ENCODE measurements at places on chromosomes 2 and 18.

- DNase-seq: peak; percentile 23
These were observed 115.1 kb downstream of the EML6 start for GRCh38 chr2:54838585-54839035.

GRCh38 chr2:165456027-165456426 is 13.5 kb upstream of the CSRNP3 start:
- no peak for DNase-seq

- DNase-seq: no peak
These were observed 108.6 kb downstream of the CERS6 start for GRCh38 chr2:168564641-168565040.

- DNase-seq: no peak
These were observed 6.0 kb downstream of the LHCGR start for GRCh38 chr2:48749291-48750127.

- no peak for DNase-seq
These were observed 53.9 kb downstream of the PRKRA start for GRCh38 chr2:178397002-178397605.

DNA sequence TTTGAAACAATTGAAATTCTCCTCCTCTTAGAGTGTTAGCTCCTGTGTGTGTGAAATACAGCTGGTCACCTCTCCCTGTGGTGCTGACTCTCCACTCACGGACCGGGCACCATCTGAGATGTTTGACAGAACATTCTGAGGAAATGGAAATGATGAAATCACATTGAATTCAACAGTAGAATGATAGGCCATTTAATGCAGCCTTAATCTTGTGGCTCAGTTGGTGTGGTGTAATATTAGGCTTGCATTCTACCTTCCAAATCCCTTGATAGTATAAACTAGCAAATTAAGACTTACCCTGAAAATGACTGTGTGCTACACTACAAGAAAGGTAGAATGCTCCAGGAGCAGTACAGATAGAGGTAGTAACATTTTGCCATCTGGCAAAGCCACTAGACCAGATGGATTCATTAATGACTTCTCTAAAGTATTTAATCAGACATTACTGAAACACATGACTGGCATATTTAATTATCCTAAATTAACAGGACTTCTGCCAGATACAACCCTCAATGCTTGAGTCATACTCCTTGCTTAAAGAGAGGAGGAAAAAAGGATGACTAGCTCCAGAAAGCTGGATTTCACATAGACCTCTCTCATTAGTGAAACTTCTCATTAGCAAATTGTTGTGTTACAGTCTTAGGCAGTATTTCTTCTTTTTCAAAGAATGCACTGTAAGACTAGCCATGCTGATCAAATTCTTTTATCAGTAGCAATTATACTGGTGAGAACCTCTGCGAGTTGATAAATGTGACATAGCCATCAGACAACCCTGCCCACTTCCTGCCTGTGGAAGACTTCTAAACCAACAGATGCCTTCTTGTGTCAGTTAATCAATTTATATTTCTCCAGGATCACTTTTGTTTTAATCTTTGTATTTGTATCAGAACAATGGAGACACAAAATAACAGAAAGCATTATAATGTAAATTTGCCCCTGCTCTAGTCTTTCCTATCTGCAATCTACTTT is 80.6 kb downstream of the EML6 start:
- DNase-seq: no peak

- no peak for DNase-seq
These were observed 543.7 kb downstream of the TRIB2 start for GRCh38 chr2:13260402-13260801.

DNA sequence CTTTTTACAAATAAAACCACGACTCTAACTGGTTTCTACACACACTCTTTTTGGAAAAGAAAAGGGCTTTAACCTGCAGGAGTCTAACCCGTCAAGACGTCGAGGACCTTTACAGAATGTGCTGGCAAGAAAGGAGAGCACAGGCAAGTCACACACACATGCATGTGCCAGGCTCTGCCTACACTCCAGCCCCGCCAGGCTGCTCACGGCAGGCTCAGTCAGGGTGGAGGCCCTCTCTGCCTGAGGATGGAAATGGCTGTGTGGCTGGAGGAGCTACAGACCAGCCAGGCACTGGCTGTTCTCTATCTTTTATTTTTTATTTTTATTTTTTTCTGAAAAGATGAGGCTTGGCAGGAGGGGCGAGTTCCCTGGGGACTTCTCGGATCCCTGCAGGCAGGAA is 10.2 kb downstream of the SIX3 start:
- no peak for DNase-seq

- DNase-seq: no peak
These were observed 161.5 kb upstream of the AGAP1 start for GRCh38 chr2:235332240-235332890.

DNA sequence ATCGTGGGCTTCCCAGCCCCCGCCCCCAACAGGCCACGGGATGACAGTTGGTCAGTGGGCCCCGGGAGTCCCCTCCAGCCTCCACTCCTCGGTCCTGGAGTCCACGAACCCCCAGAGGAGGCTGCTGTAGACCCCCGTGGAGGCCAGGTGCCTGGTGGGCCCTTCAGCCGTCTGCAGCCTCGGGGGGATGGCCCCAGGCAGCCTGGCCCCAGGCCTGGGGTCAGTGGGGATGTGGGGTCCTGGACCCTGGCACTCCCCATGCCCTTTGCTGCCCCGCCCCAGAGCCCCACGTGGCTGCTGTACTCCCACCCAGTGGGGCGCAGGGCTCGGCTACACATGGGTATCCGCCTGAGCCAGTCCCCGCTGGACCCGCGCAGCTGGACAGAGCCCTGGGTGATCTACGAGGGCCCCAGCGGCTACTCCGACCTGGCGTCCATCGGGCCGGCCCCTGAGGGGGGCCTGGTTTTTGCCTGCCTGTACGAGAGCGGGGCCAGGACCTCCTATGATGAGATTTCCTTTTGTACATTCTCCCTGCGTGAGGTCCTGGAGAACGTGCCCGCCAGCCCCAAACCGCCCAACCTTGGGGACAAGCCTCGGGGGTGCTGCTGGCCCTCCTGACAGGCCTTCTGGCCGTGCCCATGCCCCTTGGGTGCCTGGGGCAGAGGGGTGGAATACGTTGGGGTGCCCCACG is 7.6 kb downstream of the NEU4 start:
- DNase-seq: no peak

GRCh38 chr18:11861583-11862288 is 10.5 kb downstream of the CHMP1B start:
- DNase-seq: no peak

DNA sequence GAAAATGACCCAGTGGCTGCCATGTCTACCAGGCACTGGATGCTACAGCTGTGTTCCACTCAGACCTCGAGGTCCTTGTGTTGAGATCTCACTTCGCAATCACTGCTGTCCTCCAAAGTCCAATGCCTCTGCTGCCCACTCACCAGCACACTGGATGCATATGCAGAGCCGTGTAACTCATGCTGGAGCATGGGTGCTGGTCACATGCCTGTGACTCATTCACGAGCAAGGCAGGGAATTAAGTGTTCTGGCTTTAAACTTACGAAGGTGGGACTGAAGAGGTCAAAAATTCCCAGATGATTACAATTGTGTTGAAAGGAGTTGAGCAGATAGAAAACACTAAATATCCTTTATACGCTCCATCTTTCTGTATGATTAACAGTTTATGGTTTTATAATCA is 417.5 kb downstream of the NUP35 start:
- peak; percentile 52 for DNase-seq

Data from kidney epithelial cell (primary cell).